Gastrocnemius medialis (tissue), 4 donors: ENCODE measurements at places on chromosomes 16 and 17.

GRCh38 chr16:4330277-4330874 lies 14.5 kb downstream of the GLIS2 start:
- peak; percentile 72 for DNase-seq

DNA sequence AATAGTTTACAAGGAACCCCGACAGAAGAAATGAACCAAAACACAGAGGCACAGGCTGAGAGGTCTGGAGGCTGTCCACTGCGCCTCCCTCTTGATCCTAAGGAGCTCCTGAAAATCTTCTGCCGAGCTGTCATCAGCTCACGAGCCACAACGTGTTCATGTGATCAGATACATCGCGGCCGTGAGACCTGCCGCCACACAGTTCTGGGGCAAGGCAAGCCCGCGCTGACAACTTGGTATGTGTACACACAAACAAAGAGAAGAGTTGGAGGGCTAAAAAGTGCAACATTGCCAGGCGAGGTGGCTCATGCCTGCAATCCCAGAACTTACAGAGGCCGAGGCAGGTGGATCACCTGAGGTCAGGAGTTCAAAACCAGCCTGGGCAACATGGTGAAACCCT lies 7.6 kb downstream of the EXOC7 start:
- no peak for DNase-seq

- DNase-seq: no peak
These were observed 3.6 kb upstream of the TUBG2 start for GRCh38 chr17:42655528-42655927.

DNA sequence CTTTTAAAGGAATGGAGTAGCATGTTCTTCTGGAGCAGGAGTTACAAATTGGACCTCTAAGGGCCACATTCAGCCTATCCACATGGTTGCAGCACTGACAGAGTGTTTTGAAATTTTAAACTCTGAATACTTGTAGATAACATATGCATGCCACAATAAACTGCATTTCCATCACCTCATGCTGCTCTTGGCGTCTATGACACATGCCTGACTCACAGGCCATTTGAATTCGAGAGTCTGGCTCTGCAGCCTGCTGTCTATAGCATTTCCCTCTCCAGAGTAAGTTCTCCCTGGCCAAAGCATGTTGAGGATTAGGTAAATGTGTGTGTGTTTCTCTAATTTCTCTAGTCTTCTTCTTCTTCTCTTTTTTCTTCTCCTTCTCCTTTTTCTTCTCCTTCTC lies 28.7 kb upstream of the MYOCD start:
- DNase-seq: no peak

DNA sequence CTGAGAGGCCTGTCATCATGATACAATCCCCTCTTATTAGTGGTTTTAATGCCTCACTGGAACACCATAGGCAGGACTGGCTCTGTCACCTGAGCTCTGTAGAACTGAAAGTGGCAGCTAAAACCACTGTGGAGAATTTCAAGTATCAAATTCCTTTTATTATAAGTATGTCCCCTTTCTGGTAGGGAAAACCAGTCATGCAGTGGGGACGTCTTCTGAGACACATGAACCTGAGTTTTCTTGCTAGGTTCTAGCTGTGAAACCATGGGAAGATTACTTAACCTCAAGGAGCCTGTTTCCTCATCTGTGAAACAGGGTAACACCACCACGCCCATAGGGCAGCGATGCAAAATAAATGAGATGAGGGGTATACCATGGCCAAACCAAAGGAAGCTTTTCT lies 4.7 kb downstream of the VAC14 start:
- DNase-seq: no peak

- DNase-seq: no peak
These were observed 52.6 kb upstream of the MEAK7 start for GRCh38 chr16:84557059-84557458.

- DNase-seq: no peak
These were observed 101.2 kb downstream of the SSH2 start for GRCh38 chr17:29828676-29829284.
